Adrenal gland (tissue), 19 donors: ENCODE measurements at places on chromosomes 2 and 18. TPM values are rescaled to one million over a fixed set of nuclear protein-coding genes. Genes with fewer than 3 reads are reported as not detected.
A peak's percentile ranks its signal among the peaks of the same experiment; 100 is the strongest.

Gene DUSP19
- 1.0 TPM for polyA plus RNA-seq

- no peak for DNase-seq
- H3K27ac ChIP-seq: no peak overlapping the region
- no peaks in the 10 kb centered on the region for H3K4me1 ChIP-seq
- H3K36me3 ChIP-seq: no peaks in the 10 kb centered on the region
- no peak overlapping the region for H3K4me3 ChIP-seq
- H3K27me3 ChIP-seq: no peaks in the 10 kb centered on the region
Observed at GRCh38 chr2:64487256-64488049, 33.5 kb downstream of the LGALSL start.

DNA sequence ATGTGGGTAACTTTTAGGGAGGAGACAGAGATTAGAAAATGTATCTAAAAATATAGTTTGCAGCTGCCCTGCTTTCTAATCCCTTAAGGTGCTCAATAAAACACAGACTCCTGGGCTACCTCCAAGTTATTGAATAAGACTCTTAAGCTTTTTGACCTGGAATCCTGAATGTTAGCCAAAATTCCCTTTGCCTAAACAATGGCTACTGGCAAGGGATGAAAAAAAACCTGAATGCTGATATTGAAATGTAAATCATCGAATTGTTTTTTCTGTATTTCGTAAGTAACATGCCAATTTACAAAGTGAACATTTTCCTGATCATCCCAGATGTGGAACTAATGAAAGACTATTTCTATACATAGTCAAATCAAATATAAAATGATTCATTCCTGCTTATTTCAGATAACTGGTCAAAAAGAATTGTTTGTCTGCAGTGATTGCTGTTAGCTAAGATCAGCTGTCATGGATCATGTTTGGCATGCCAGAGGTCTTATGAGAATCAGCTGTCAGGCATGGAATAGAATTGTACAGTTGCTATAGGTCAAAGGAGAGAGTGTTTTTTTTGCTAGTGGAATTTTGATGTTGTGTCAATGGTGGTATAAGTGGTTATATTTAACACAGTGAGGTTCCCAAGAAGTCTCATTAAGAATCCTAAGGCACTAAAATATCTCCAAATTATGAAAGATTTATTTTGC, 363.6 kb upstream of the CWC22 start:
- no peaks in the 10 kb centered on the region for H3K27me3 ChIP-seq
- no peak overlapping the region for H3K4me3 ChIP-seq
- no peaks in the 10 kb centered on the region for H3K36me3 ChIP-seq
- no peak overlapping the region for H3K27ac ChIP-seq

- no peaks in the 10 kb centered on the region for H3K27me3 ChIP-seq
- H3K27ac ChIP-seq: no peak overlapping the region
- DNase-seq: peak; percentile 65
- H3K4me1 ChIP-seq: peaks cover 7% of the 10 kb centered on the region
- H3K4me3 ChIP-seq: no peak overlapping the region
Observed at GRCh38 chr2:235518322-235519090, 24.7 kb downstream of the AGAP1 start.

DNA sequence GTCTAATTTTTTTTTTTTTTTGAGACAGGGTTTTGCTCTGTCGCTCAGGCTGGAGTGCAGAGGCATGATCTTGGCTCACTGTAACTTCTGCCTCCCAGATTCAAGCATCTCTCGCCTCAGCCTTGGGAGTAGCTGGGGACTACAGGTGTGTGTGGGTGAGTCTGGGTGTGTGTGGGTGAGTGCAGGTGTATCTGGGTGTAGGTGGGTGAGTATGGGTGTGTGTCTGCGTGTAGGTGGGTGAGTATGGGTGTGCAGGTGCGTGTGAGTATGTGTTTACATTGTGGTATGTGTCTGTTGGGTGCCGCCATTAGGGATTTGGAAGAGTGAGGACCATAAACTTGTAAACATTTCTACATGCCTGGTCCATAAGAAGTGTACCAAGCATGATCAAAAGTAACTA, 1.5 kb upstream of the RAB6C start:
- no peak overlapping the region for H3K4me3 ChIP-seq
- no peak for DNase-seq
- no peaks in the 10 kb centered on the region for H3K36me3 ChIP-seq
- peaks cover 15% of the 10 kb centered on the region for H3K27me3 ChIP-seq
- H3K27ac ChIP-seq: no peak overlapping the region
- H3K4me1 ChIP-seq: peaks cover 6% of the 10 kb centered on the region

Gene TRPM8
- not detected for polyA plus RNA-seq
